MG63 (cell line): ENCODE measurements at places on chromosomes 16 and 17. TPM values are rescaled to one million over a fixed set of nuclear protein-coding genes. Genes with fewer than 3 reads are reported as not detected.

DNA sequence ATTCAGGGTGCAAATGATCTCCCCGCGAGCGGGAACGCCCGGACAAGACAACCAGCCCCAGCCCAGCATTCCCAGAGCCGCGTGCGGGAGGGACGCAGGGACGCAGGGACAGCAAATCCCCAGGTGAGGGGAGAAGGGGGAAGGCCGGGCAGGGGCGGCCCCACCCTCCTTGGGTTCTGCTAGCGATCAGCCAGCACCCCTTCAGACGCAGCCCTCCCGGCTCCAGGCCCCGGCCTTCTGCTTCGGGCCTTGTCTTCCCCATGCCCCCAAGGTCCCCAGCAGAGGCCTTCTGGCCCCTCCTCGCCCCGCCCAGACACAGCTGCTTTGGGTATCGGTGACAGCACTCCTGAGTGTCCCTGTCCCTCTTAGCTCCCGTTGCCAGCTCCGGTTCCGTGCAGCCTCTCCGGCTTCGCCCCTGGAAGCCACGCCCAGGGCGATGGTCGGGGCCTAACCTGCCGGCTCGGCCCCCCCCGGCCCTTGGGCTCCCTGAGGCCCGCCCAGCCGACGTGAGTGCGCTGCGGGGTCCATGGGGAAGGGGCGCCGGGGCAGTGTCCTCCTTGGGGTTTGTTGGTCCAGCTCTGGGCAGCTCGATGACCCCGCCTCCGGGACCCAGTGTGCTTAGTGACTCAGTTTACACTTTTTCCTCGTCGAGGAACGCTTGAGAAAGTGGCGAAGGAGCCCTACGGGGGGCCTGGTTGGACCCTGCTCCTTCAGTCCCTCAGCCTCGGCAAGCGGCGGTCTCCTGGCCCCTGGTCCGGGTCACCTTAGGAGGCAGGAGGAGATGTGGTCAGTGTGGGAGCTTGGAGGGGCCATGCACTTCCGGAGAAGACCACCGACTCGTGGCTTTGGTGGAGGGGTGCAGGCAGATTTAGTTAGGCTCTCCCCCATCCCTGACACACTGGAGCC is 50.5 kb upstream of the AMZ2 start:
- no peak for DNase-seq

DNA sequence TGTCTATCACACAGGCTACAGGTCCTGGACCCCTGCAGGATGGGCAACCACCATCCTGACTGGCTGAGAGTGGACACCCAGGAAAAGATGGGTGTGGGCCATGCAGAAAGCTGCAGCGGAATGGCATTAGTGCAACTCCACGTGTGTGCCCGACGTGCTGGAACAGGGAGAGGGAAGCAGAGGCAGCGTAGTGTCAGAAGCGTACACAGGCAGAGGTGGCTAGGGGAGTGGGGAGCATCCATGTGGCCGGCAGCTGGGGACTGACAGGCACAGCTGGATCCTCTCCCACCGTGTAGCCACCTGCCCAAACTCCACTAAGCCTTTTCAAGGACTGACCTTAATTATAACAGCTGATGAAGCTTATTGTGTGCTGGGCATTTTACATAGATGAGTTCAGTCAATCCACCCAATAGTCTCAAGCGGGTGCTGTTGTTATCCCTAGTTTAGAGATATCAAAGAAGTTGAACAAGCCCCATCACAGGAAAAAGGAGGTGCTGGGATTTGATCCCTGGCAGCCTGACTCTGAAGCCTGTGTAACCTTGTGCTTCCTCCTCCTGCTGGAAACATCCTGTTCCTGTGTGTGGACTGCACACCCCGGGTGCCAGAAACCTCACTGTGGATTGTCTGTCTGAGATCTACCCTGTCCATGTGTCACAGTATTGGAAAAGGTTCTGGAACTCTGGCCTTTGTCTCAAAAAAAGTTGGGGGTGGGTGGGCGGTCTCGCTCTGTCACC is 114.0 kb downstream of the PRKCA start:
- DNase-seq: no peak

DNA sequence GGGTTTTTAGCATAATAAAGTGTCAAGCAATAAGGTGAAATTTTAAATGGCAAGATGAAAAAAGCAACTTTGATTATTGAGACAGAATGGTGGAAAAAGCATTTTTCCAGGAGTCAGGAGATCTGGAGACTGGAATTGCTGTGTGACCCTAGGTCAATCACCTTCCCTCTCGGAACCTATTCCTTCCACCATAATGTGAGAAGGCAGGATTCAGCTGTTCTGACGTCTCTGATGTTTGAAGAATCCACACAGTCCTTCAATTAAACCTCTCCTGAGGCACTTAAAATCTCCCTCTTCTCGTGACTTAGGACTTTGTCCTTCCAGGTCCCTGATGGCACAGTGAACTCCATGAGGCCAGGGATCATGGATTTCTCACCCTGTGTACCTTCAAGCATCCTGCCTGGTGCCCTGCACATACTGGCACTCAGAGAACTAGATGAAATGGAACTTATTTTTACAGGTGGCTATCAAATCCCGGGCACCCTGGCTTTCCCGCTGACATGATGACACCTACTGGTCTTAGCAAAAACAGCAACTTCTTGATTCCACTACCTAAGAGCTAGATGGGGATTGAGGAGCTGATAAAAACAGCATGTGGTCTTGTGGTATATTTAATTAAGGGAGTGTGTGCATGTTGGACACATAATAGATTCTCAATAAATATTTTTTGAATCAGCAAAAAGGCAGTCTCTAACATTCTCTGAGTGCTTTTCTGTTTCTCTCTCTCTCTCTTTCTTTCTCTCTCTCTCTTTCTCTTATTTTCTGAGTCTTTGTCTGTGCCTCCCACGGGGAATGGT is 2.3 kb upstream of the CCDC182 start:
- no peak for DNase-seq

DNA sequence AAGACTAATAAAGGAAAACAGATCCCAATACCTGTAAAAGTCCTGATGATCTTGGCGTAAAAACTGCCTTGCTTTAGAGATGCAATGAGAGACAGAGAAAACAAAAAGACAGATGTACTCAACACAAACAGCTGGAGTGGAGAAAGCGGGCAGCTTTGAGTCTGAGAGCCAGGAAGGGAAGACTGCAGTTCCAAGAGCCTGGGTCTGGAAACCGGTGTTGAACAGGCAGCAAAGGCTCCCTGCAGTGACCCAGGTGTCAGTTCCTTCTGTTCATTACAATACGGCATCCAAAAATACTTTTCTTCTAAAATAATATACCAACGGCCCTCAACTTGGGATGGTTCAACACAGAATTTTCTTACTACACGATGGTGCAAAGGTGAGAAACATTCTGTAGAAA is 29.6 kb downstream of the VPS53 start:
- DNase-seq: no peak

DNA sequence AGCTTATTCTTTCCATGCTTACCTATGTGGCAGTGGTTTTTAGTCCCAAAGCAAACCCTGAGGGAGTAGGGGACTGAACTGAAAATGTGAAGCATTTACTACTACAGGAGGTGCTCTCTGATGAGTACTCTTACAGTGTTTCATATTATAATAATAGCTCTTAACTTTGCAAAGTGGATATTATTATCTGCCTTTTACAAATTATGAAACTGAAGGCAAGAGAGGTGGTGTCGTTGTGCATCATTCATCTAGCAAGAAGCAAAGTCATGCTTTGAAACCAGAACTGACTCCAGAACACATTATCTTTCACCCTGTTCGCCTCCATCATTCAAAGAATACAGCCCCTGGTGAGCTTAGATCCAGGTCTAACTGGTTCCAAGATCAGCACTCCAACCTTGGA is 8.2 kb upstream of the KCNH6 start:
- DNase-seq: no peak

DNA sequence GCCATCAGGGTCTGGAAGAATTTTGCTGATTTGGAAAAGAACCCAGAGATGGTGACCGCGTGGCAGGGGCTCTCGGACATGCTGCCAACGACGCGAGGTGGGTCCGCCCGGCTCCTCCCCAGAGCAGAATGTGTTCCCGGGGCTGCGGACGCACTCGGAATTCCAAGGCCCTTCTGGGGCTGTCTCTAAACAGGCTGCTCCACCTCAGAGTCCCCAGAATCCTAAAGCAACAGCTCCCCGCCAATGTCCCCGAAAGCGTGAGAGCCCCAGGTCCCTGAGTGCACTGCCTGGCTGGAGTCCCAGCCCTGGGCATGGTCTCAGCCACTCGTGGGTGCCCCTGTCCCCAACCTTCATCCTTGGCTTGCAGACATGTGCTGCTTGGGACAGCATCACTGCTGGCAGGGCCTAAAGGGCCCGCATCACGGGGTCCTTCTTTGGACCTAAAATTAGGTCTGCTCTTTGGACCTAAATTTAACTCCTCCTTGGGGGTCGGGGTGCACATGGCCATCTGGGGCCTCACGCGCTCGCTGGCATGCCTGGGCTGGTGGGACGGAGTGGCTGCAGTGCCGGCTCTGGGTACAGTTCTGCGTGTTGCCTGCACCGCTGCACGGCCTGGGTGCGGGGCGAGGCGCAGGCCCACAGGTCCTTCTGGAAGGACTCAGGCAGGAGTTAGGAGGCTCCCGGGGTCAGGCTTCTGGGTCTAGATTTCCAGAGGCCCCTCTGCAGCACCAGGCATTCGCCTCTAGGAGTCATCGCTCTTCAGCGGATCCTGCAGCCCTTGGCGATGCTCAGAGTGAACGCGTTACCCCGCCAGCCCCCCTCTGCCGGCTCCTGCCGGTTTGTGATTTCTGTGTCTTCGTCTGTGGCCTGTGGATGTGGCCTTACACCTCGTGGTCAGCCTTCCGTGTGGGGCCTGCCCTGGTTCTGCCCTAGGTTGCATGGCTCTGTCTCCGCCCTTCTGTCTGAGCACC is 41.9 kb upstream of the CHMP6 start:
- no peak for DNase-seq

- DNase-seq: no peak
These were observed at the start of gene WNK4 for GRCh38 chr17:42779936-42780850. WNK4 (plus strand) TSS chr17:42780610; CDS start chr17:42780699, 89 bp downstream.

GRCh38 chr17:9932491-9932890 is 27.4 kb upstream of the RCVRN start:
- no peak for DNase-seq

DNA sequence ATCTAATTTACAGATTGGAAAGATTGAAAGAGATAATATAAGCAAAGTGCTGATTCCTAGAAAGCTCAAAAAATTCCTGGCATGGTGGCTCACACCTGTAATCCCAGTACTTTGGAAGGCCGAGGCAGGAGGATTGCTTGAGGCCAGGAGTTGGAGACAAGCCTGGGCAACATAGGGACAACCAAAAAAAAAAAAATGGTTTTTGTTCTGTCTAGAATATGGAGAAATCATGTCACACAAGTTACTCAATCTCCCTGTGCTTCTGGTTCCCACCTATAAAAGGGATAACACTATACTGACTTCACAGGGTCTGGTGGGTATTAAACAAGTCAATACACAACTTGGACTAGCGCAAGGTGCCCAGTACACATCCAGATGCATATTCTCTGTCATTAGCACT is 18.4 kb downstream of the ARHGAP17 start:
- no peak for DNase-seq

GRCh38 chr16:50247906-50248608 is 18.3 kb upstream of the ADCY7 start:
- no peak for DNase-seq

- no peak for DNase-seq
These were observed 3.0 kb downstream of the ALDH3A1 start for GRCh38 chr17:19744922-19745757.

DNA sequence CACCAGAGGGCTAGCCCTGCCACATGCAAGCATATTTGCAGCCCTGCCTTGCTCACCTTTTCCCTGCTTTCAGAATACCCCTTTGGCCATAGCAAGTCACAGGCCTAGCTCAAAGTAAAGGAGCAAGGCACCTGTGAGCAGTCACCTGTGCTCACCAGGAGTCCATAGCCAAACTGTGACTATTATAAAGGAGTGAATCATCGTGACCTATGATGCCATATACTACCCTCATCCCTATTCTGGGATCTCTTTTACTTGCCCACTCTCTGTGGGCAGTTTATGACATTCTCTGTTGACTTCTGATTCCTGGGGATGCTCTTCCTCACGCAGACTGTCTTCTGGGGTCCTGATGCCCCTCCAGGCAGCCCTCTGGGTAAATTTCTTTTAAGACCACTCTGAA is 200.5 kb upstream of the NLRP1 start:
- no peak for DNase-seq

DNA sequence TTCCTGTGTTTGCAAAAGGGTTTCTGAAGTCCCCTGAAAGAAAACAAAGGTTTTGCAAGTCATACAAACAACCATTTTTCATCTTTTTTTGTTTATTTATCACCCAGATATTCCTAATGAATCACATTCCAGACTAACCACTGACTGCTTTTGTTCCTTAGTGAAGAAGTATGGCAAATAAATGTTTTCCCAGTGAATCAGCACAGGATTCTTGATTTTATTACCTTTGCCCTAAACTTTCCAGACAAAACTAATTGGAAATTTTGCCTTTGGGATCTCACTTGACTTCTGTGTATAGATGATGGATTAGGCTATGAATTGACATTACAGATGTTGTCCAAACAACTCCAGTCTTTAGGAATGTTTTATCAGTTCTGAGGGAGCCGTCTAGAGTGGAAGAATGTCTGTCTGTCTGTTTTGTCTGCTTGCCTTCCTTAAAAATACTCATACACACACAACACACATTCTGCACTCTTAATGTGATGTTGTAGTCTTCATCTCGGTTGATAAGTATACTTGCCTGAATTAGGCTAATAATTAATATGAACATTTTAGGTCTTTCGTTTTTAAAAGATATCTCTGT is 48.9 kb downstream of the VMP1 start:
- DNase-seq: no peak

- DNase-seq: no peak
These were observed 26.8 kb upstream of the PIK3R6 start for GRCh38 chr17:8894202-8894671.

GRCh38 chr16:69793526-69793925 is 31.4 kb downstream of the WWP2 start:
- no peak for DNase-seq

GRCh38 chr17:2532146-2532720 is 20.5 kb upstream of the METTL16 start:
- DNase-seq: no peak

DNA sequence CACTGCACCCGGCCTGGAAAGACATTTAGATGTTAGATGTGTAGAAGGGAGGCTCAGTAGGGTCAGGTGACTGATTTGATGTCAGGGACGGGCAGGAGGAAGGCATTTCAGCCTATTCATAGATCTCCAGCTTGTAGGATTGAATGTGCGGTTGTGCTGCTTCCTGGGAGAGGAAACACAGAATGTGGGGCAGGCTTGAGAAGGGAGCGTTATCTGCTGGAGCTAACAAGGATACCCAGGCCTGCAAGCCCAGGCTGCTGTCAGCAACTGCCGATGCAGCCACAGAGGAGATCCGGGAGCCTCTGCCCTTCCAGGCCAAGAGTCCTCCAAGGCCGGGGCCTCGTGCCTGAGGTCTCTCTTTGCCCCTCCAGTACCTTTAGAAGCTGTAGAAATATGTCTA is 205.6 kb downstream of the SPECC1 start:
- no peak for DNase-seq

The NPIPB13 gene
- total RNA-seq: 0.89 and 4.2 TPM in 2 replicates

The CDYL2 gene
- total RNA-seq: 0.05 and 0.56 TPM in 2 replicates

The ETV4 gene
- 2.4 and 4.5 TPM in 2 replicates for total RNA-seq

The HOXB8 gene
- 3.8 and 4.8 TPM in 2 replicates for total RNA-seq

The ABCC11 gene
- total RNA-seq: not detected in 2 replicates

The PRSS27 gene
- 0.22 and 1.7 TPM in 2 replicates for total RNA-seq

The ABHD15 gene
- 7.8 and 8.9 TPM in 2 replicates for total RNA-seq

The SPN gene
- total RNA-seq: not detected in 2 replicates
